Chondrocyte (in vitro differentiated cells): ENCODE measurements at places on chromosomes 13 and 19. TPM values are rescaled to one million over a fixed set of nuclear protein-coding genes. Genes with fewer than 3 reads are reported as not detected.

The STOML3 gene
- not detected in 3 replicates for total RNA-seq

The ENOX1 gene
- 2.0 to 6.1 TPM (median 2.3 TPM) in 3 replicates for total RNA-seq

The METTL21C gene
- total RNA-seq: not detected in 3 replicates

The ZNF573 gene
- 6.9 to 12.7 TPM (median 9.7 TPM) in 3 replicates for total RNA-seq

The DYRK1B gene
- total RNA-seq: 15.0 to 20.0 TPM (median 19.6 TPM) in 3 replicates

The TMEM59L gene
- 4.4 to 4.8 TPM (median 4.4 TPM) in 3 replicates for total RNA-seq

The CKM gene
- not detected in 3 replicates for total RNA-seq

The KCNC3 gene
- 4.9 to 9.3 TPM (median 8.9 TPM) in 3 replicates for total RNA-seq

The HCST gene
- 0.50 to 1.0 TPM in 2 of 3 replicates, not detected in the other for total RNA-seq

The CELF5 gene
- 0.22 to 0.31 TPM in 2 of 3 replicates, not detected in the other for total RNA-seq

The FGF22 gene
- not detected in 3 replicates for total RNA-seq

The RUBCNL gene
- total RNA-seq: 1.5 to 3.5 TPM (median 2.0 TPM) in 3 replicates

The NUFIP1 gene
- total RNA-seq: 4.7 to 6.4 TPM (median 5.1 TPM) in 3 replicates
